ENCODE measurements at places on chromosomes 6 and 20. TPM values are rescaled to one million over a fixed set of nuclear protein-coding genes. Genes with fewer than 3 reads are reported as not detected.

MOG gene
- total RNA-seq = not detected

HLA-DOB gene
- 0.95 TPM for total RNA-seq

CENPW gene
- total RNA-seq = 14.2 TPM

KIF25 gene
- total RNA-seq = 0.26 TPM

TP53TG5 gene
- not detected for total RNA-seq

UST gene
- total RNA-seq = 2.9 TPM

CCN6 gene
- total RNA-seq = not detected

SPATS1 gene
- total RNA-seq = not detected

AGER gene
- 1.7 TPM for total RNA-seq

DNA sequence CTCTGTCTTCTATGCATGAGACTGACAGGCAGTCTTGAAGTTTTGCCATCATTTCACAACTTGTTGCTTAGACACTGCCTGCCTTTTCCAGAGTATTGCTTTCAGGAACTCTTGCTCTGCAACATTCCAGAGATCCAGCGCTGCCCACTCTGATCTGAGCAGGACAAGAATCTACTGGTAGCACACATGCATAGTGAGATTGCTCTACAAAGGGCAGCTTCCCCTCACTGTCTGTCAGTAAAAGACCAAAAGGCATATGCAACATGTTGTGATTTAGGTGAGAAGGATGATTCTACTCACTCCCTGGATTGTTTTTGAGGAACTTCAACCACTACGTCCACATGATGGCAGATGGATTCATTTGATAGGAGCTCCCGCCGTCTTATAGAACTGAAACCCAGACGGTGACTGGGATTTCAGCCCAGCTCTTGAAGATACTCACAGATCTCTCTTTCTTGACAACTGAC, 259.1 kb downstream of the ARID1B start:
- no peak for DNase-seq

- DNase-seq = no peak
Observed at GRCh38 chr6:130421585-130421984, 55.8 kb downstream of the TMEM200A start.

- DNase-seq = no peak
Observed at GRCh38 chr6:21438237-21438985, 155.1 kb upstream of the SOX4 start.

- no peak for DNase-seq
Observed at GRCh38 chr6:1678201-1678600, 68.5 kb downstream of the FOXC1 start.

- DNase-seq = no peak
Observed at GRCh38 chr6:36780442-36781177, 58.6 kb downstream of the CPNE5 start.

DNA sequence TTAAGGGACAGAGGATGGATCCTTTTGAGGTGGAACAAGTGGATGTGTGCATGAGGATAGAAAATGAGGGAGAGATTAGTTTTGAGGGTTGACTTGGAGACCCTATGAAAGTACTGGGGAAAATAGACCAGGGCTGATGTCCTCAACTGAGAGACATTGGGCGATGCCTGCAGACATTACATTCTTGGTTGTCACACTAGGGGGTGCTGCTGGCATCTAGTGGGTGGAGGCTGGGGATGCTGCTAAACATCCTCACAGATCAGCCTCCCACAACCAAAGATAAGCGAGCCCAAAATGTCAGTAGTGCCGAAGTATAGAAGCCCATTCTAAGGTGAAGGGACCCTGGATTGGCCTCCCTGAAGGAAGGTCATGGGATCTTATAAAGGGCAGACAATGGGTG, 63.3 kb downstream of the MOCS1 start:
- no peak for DNase-seq

- DNase-seq = no peak
Observed at GRCh38 chr6:159017757-159018559, 18.0 kb upstream of the RSPH3 start.

DNA sequence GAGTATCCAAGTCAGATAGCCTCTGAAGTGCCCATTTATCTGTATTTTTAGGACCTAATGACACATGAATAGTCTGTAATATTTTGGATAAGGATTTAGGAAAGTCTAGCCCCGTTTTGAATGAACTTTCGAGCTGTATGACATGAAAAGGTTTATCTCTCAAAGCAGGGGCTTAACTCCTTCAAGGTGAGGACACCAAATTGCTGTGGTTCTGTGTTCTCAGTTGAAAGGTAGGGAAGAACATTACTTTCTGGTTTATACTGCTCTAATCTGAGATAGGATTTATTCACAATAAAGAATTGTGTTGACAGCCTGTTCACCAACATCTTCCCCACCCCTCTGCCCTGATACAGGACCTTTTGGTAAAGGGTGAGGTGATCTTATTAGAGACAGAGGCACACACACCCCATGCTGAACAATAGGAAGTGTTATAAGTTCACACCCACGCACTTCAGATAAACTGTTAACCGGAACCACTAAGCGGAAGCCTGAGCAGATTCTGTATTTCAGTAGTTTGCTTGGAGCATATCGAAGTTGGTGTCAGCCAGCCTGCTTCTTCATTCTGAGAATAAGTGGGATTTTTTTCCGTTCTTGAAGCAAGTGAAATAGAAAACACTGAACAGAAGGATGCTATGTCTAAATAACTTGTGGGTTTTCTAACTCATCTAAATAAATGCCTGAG, 223.3 kb downstream of the TMEM242 start:
- no peak for DNase-seq

DNA sequence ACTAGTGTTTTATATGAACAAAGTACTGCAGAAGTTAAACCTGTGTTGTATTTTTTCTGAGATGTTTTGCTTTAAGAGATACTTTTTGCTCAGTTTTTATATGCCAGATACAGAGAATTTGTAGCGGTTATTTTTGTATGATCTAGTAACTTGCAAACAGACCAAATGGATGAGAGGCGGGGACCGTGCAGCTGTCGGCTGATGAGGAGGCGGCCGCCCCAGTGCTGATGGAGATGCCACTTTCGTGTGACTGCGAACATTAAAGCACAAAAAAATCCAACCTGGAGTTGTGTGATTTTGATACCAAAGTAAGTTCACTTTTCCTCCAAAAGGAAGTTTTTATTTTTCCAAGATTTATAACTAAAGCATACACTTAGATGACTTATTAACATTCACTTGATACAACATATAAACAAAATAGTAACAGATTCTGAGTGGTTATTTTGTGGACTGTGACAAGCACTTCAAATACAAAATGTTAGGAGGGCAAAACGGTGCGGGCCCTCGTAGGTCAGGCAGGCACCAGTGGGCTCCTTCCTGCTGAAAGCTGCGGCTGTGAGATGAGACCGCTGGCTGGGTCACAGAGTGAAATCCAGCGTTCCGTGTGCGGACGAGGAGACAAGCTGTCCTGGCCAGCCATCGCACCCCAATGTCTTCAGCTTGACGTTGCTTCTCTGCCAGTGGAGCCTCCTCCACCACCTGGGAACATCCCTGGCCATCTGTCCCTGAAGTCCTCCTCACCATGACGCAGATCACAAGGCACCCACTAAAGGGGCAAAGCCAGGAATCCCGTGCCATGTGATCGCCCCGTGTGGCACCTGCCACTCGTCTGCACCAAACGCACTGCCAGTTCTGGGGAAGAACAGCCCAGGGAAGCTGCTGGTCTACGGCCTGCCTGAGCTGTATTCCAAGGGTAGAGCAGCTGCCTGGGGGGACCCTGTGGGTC, 4.0 kb upstream of the OGFR start:
- no peak for DNase-seq

DNA sequence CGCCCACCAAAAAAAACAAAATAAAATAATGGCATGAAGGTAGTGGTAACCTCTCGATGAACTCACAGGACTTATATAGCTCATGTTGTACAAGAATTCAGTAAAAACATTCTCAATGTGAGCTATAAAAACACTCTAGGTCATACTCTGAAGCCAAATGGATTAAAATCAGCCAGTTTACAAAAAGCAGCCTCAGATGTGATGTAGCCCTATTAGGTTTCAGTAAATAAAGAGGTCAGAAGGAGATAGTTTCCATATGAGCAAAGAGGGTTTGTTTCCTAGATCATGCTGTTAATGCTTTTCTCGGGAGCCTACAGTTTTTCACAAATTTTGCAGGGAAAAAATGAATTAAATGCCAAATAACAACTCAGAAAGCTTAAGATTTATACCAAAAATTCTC, 319.5 kb upstream of the HSF2 start:
- DNase-seq = no peak

GRCh38 chr6:36666826-36667591, 11.5 kb upstream of the CDKN1A start:
- no peak for DNase-seq

GRCh38 chr6:6588924-6589709, 597 bp downstream of the LY86 start:
- DNase-seq = no peak

GRCh38 chr20:62178316-62179161, 4.3 kb upstream of the MTG2 start:
- DNase-seq = no peak

DNA sequence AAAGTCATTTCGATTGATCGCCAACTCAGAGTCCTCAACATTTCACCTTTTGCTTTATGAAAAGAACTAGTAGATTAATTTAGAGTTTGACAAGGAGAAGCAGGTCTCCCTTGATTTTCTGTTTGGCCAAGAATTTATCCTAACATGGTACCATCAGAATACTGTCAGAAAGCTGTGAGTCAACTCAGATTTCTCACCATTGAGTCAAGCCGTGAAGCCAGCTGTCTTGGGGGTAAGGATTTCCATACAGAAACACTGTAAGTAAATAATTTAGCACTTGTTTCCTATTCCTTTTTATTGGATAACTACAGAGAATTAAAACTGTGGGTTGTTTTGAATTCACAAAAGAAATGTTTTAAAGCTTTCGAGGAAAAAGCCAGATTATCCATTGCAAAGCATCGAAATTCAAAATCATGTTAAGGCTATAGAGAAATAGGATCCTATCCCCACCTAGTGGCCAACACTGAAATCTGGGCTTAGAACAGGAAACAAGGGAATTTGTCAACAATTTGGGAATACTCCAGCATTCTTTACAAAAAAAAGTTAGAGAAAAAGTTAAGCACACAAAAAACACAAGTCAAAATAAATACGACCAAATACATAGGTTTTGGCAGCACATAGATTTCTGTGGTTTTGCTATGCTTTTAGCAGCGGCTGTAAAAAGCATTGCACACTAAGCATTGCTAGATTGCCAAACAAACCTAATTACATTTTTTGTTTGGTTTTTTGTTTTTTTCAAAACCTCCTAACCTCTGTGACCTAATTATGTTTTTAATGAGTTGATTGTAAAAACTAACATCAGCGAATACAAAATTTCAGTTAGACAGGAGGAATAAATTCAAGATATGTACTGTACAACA, 44.2 kb downstream of the COL11A2 start:
- DNase-seq = no peak

DNA sequence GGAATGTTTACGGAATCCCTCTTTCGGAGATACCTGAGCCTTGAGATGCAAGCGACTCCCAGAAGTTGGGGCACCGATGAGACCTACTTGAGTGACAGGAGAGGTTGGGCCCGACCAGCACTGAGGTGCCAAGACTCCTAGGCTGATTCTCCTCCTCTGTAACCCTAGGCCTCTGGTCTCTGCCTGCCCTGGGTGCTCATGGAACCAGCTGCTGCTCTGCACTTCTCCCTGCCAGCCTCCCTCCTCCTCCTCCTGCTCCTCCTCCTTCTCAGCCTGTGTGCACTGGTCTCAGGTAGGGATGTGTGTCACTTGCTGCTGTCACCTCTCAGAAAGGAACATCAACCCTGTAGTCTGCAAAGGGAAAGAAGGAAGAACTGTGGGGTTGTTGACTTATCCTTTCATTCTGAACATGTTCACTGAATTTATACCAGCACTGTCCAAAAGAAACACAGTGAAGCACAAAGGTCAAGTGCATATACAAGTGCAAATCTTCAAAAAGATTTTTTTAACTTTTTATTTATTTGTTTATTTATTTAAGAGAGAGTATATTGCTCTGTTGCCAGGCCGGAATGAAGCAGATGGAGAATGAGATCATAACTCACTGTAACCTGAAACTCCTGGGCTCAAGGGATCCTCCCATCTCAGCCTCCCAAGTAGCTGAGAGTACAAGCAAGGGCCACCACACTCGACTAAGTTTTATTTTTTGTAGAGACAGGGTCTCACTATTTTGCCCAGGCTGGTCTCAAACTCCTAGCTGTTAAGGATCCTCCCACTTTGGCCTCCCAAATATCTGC, 913 bp downstream of the BTN2A2 start:
- DNase-seq = no peak

DNA sequence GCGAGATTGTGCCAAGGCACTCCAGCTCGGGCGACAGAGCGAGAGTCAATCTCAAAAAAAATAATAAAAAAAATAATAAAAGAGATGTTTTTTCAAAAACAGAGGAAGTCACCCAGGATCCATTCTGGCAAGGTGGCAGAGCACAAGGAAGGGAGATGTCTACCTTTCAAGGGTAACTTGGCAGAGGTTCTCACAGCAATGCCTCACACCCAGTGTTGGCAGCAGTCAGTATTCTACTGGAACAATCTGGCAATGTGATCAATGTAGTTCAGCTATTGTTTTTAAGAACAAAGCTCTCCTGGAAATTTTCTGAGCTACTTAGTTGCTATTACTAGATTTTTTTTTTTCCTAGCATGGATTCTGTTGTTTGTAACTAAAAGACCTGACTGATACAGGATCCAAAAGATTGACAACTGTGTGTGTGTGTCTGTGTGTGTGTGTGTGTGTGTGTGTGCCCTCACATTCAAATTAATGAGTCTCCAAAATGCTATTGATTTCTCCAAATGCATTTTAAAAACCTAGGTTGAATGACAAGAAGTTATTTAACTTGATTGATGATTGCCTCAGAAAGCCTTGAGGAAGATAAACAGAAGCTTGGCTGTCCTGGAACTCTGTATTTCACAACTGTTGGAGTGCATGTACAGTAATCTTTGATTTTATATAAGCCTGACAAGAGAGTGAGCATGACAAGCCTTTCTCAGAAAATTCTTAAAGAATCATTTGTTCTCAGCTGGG, 114.1 kb upstream of the RREB1 start:
- no peak for DNase-seq

- DNase-seq = no peak
Observed at GRCh38 chr20:62875419-62876361, 14.1 kb upstream of the TCFL5 start.

DNA sequence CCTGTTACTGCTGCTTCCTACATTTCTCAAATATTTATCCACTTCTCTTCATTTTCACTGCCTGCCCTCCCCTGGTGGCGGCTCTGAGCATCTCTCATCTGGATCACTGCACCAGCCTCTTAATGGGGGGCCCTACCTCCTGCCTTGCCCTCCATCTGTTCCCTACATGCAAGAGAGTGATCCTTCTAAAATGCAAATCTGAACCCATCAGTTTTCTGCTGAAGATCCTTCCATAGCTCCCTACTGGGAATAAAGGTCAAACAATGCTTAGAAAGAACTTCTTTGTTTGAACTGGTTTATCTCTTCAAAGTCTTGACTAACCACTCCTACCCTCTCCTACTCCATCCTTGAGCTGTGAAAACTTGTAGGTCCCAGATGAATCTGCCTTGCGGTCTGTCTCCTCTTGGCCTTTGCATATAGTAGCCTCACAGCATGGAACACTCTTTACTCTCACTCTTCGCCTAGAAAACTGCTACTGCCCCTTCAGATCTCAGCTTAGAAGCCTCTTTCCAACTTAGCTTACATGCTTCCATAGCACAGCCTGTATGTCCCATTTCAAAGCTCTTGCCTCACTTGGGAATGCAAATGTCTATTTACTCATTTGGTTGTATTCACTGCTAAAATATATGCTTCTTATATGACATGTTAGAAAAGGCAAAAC, 119.3 kb downstream of the QRSL1 start:
- no peak for DNase-seq

- no peak for DNase-seq
Observed at GRCh38 chr6:21850691-21851090, 257.1 kb downstream of the SOX4 start.

Measured in esophagus squamous epithelium (tissue), 5 donors.